ENCODE measurements at places on chromosomes 7 and 10.
A peak's percentile ranks its signal among the peaks of the same experiment; 100 is the strongest.

DNA sequence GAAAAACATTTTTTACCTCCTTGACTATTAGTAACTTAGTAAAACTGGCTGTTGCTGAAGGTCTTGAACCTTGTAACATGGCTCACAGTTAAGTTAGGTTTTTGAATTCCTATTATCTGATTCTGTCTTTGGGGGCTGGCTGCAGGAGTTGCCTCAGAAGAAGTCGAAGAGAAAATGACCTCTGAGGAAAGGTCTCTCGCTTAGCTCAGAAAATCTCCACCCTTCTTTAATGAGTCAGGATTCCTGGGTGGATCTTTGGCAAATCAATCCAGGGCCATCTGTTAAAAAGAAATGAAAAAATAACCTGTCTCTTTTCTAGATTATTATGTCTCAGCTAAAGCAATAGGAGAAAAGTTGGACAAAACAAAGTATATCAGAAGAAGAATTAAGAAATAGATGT is 267.8 kb upstream of the SEMA3C start:
- no peak for DNase-seq

- DNase-seq = no peak
Observed at GRCh38 chr7:28243861-28244260, 63.3 kb upstream of the JAZF1 start.

GRCh38 chr10:30778769-30779168 is 149.2 kb upstream of the LYZL2 start:
- no peak for DNase-seq

DNA sequence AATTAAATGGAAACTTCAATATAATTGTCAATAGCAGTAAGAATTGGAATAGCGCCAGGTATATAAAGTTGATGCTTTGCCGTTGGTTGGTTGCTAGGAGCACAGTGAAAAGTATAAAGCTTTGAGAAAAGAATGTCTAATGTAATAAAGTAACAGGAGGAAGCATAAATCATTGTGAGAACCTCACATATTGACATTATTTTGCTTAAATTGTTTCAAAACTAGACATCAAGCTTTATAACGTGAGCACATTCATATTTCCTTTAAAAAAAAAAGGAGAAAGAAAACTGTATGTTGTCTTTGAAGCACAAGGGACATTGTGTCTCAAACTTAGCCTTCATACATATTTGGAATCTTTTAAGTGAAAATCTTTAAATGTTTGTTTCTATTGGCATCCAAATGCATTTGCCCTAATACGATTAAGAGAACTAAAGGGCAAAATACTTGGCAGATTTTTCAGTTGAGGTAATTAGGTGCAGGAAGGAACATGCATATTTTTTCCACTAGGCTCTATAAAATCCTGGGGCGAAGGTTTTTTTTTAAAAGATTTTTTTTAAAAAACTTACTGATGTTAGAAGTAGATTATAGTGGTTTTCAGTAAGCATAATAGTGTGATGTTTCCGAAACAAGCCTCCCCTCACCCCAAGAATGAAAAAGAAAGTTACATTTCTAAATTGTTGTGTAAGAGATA is 92.4 kb downstream of the ARID5B start:
- no peak for DNase-seq

DNA sequence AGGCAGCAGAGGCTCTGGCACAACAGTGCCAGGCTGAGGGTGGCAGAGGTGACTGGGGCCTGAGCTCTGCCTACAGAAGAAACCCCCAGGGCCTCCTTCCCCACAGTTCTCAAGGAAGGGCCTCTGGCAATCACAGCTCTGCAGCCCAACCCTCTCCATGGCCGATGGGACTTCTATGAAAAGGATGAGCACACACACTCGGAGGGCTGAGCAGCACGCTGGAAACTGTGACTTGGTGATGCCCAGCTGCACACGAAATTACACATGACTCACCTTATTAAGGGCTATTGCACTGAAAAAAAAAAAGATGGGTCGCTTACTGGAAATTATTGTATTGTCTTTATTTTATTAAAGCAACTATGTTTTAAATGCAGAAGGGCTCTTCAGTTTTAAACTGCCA is 42.9 kb upstream of the LRRC18 start:
- DNase-seq = no peak

DNA sequence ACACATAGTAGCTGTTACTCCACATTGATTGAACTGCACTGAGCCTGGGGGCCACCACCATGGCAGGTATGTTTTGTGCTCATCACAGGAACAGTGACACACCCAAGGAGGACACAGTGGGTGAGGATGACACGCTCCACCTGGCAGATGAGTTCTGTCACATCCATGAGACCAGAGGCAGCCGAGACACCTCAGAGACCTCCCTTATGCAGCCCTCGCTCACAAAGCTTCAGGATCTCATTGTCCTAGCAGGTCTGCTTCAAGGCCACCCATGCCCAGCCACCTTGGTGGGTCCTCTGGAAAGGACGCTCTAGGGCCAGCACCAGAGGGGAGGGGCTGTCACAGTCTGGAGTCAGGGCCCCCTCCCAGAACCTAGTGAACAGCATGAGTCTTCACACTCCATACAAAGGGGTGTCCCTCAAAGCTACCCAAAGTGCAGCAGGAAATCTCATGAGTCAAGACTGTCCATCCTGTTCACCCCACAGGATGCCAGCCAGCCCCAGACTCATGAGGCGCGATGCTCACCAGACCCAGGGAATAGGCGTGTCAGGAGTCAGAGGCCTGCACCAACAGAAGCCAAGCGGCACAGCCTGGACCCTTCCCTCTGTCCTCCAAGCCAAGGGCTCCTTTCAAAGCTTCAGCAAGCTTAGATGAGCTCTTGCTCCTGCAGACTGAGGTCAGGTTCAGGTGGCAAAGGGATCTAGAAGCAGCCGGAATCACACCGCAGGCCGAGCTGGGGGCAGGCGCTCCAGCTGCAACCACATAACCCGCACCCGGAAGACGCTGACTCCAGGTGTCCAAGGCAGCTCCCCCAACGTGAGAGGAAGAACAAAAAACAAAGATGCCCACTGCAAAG is 9.6 kb downstream of the FAM53B start:
- peak; percentile 34 for DNase-seq

- DNase-seq = no peak
Observed at GRCh38 chr7:2908103-2908683, 64.1 kb upstream of the GNA12 start.

DNA sequence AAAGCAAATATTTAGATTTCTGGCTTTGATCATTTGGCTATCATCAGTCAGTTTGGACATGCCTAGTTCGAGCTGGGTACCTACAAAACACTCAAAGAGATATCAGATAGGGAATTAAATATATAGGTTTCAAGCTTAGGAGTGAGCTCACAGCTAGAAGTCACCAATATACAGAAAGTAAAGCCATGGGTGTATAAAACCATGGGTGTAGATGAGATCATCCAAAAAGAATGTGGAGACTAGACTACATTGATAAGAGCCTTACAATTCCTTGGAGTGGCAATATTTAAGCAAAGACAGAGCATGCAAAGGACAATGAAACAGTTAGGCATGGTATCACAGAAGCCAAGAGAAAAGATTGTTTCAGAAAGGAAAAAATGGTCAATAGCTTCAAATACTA is 7.2 kb upstream of the RALA start:
- DNase-seq = no peak

GRCh38 chr10:11687357-11687771 is 54.8 kb upstream of the ECHDC3 start:
- DNase-seq = no peak

- DNase-seq = no peak
Observed at GRCh38 chr7:112868609-112869008, 78.4 kb upstream of the TMEM168 start.

DNA sequence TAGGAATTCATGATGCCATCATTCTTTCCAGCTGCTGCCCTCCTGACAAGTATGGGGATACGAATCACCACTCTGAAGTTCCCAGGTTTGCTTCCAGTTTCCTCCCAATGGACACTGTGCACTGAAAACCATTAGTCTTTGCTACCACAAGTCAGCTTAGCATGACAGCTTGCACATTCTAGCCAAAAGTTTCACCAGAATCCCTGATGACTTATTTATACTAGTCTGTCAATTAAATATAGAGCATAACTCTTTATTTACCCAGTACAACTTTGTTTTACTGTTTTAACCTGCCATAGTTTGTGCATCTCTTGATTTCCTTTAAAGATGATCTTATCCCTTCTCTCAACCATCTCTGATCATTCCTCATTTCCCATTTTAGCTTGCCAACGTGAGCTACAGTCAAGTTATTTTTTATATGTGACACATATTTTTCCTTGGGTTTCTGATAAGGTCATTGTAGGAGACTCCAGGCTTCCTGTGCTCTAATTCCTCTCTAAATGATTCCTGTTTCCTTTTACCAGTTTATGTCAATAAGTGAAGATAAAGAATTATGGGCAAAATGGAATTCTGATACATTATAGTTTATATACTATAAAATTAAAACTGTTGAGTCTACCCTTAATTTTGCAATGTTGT is 167.5 kb upstream of the MEOX2 start:
- no peak for DNase-seq

- DNase-seq = no peak
Observed at GRCh38 chr10:15764892-15765454, 45.3 kb upstream of the ITGA8 start.

DNA sequence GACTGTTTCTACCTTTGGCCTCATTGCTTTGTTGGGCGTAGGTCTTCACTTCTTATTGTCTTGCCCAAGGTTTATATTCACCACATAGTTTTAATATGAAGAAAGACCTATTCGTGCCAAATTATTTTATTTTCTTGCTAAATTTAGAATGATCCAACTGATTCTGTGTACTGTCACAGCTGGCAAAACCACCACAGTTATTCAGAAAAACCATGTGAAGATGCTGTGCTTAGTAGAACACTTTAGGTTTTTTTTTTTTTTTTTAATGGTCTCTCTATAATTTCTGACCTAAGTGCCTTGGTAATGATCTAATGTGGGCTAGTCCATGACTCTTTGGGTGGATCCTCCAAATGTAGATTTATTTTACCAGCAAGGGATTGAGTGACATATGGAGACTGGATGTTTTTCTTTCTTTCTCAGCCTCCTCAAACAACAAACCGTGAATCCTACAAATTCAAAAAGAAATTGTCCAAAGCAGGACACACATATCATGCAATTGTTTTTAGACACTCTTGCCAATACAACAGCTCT is 243.8 kb downstream of the DYNC1I1 start:
- no peak for DNase-seq

DNA sequence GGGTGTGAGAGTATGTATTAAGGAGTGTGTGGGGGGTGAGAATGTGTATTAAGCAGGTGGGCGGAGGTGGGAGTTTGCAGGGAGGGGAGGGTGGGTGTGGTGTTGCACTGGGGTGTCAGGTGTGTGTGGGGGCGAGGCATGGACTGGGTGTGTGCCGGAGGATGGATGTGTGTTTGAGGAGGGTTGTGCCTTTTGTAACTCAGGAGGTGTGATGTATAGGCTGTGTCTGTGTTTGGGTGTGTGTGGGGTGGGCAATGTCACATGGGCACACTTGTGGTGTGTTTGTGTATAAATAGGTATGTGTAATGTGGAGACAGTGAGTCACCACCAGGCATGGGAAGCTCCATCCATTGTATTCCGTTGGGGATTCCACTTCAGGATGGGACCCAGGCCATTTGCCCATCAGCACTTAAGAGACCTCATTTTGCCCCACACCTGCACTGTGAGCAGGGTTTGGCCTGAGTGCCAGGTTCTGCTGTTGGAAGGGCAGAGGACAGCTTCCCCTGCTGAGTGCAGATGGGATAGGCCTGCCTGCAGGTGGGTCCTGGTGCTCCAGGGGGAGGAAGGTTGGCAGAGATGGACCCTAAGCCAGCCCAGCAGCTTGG is 5.8 kb downstream of the UNC5B start:
- no peak for DNase-seq

DNA sequence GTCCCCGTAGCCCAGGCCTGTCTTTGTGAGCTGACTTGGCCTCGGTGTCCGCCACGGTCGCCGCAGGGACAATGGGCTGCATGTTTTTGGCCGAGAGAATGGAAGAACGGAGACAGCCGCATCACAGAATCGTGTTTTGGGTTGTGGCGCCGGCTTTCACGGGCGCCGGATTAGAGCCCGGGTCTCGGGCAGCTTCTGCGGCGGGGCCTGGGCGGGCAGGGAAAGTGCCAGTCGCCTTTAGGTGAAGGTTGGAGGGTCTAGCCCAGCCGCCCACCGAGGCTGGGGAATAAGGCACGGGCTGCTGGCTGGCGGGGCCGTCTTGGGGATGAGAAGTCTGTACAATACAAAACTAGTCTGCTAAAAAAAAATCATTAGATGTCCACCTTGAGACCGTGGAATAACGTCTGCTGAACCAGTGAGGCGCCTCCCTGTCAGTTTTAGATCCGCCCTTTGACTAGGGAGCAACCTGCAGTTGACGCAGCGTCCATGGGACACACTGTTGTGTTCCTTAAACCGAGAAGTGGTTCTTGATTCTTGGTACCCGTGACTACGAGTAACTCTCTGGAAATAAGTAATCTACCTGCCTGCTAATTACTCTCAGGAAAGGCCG is 577 bp downstream of the DNAJB9 start:
- peak; percentile 68 for DNase-seq

GRCh38 chr7:49099587-49100326 is 175.4 kb downstream of the CDC14C start:
- DNase-seq = no peak

- no peak for DNase-seq
Observed at GRCh38 chr10:127694580-127695193, 42.3 kb upstream of the FOXI2 start.

GRCh38 chr10:102140218-102140617 is 7.4 kb downstream of the PPRC1 start:
- DNase-seq = no peak

GRCh38 chr10:71575934-71576801 is 143.4 kb downstream of the C10orf105 start:
- no peak for DNase-seq

GRCh38 chr7:17185690-17186070 is 112.8 kb upstream of the AHR start:
- DNase-seq = no peak

GRCh38 chr7:114175125-114175524 is 239.5 kb upstream of the FOXP2 start:
- no peak for DNase-seq

- DNase-seq = no peak
Observed at GRCh38 chr7:108314551-108314950, 141.7 kb downstream of the NRCAM start.

DNA sequence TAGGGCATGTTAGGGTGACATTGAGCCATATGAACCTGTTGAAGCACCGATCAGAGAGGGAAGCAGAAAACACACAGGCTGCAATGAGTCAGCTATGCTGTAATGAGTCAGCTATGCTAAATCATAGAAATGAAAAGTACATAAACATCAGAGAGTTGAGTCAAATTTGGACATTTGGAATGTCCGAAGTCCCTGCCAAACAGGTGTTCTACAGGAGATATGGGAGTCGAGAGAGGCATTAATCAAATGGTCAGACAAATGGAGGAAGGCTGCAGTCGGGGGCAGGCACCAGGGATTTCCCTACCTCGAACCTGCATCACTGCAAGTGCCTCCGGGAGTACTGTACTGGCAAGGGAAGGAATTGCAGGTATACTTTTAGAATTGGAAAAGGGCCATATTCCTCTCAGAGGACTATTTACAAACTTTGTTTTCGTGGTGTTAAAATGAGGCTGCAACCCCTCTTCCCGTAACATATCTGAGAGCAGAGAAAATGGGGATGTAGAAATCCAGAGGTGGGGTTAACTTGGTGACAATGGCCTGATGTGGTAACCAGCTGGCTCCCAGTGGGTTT is 8.8 kb upstream of the ZC3HAV1 start:
- DNase-seq = no peak

- no peak for DNase-seq
Observed at GRCh38 chr10:73950155-73950948, 39.4 kb downstream of the PLAU start.

- DNase-seq = no peak
Observed at GRCh38 chr7:47954231-47954911, 6.1 kb upstream of the PKD1L1 start.

- DNase-seq = no peak
Observed at GRCh38 chr7:139603896-139604295, 80.4 kb downstream of the CLEC2L start.
